ENCODE measurements at places on chromosomes 11 and 22. TPM values are rescaled to one million over a fixed set of nuclear protein-coding genes. Genes with fewer than 3 reads are reported as not detected.
A peak's percentile ranks its signal among the peaks of the same experiment; 100 is the strongest.

GRCh38 chr11:111305876-111306275 is 7.5 kb downstream of the POU2AF3 start:
- H3K4me1 ChIP-seq: peaks cover 5% of the 10 kb centered on the region
- H3K4me3 ChIP-seq: no peak overlapping the region
- DNase-seq: no peak
- H3K27me3 ChIP-seq: no peaks in the 10 kb centered on the region
- no peaks in the 10 kb centered on the region for H3K36me3 ChIP-seq

- H3K36me3 ChIP-seq: no peaks in the 10 kb centered on the region
- H3K27me3 ChIP-seq: no peaks in the 10 kb centered on the region
- no peak overlapping the region for H3K27ac ChIP-seq
Observed at GRCh38 chr11:42840176-42840829, 471.5 kb upstream of the API5 start.

DNA sequence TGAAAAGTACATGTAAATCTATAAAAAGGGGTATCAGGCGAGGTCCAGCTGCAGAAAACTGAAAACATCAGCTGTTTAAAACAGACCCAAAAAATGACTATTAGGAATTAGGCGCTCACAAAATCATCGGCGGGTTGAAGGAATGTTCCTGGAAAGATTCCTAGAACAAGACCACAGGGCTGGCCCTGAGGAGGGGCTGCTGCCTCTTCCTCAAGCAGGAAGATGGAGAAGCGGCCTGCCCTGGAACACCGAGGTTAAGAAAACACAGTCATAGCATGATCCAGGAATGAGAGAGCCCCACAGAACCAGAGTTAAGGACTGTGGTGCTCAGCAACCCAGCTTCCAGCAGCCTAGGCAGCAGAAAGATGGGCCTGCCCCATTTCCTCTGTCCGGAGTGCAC is 78.4 kb downstream of the C11orf91 start:
- no peak for DNase-seq
- H3K27ac ChIP-seq: no peak overlapping the region
- no peaks in the 10 kb centered on the region for H3K4me1 ChIP-seq
- no peaks in the 10 kb centered on the region for H3K36me3 ChIP-seq
- H3K27me3 ChIP-seq: no peaks in the 10 kb centered on the region
- H3K4me3 ChIP-seq: no peak overlapping the region

GRCh38 chr22:43919106-43919973 is 4.3 kb upstream of the PNPLA3 start:
- DNase-seq: peak; percentile 95
- peak overlapping the region; percentile 76 for H3K27ac ChIP-seq
- H3K4me1 ChIP-seq: no peaks in the 10 kb centered on the region

DNA sequence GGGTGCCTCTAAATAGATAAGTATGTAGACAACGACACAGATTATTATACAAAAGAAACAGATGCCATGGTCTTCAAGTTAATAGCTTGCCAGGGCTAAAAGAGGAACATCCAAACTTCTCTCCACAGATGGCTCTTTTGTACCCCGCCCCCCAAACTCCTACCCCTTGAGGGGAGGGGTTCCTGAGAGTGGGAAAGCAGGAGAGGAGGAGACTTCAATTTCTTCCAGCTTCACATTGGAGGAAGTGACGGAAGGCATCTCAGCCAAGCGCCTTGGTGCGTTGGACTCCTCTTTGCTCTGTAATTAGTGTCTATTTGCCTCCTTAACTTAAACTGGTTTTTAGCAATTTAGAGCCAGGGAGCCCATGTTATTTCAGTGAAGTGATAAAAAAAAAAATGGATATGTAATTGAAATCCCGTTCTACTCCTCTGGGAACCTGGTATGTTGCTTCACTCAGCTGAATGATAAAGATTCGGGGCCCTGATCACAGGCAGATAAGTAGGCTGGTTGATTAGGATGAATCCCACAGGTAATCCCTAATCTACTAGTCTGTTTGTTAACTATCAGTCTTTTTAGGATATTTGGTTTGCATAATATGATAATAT is 580.9 kb upstream of the CADM1 start:
- no peak overlapping the region for H3K27ac ChIP-seq
- no peaks in the 10 kb centered on the region for H3K36me3 ChIP-seq
- no peaks in the 10 kb centered on the region for H3K27me3 ChIP-seq
- no peak for DNase-seq
- H3K4me3 ChIP-seq: no peak overlapping the region
- no peaks in the 10 kb centered on the region for H3K4me1 ChIP-seq

DNA sequence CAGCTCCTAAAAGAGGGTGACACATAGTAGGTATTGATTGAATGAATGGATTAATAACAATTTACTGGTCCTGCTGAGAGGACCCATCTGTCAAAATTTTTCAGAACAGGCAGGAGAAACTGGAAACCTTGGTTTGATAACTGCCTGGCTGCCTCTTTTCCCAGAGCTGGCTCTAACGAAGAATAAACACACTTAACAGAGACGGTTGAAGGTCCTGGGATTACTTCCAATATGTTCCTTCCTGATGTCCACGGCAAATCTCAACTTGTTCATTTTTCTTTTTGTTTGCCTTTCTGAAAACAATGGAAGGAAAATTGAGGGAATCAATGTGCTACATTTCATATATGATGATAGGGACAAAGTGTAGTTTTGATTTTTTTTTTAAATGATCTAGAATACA is 76.5 kb upstream of the SYT13 start:
- no peak overlapping the region for H3K4me3 ChIP-seq
- H3K27me3 ChIP-seq: no peaks in the 10 kb centered on the region
- DNase-seq: no peak
- H3K36me3 ChIP-seq: no peaks in the 10 kb centered on the region

DNA sequence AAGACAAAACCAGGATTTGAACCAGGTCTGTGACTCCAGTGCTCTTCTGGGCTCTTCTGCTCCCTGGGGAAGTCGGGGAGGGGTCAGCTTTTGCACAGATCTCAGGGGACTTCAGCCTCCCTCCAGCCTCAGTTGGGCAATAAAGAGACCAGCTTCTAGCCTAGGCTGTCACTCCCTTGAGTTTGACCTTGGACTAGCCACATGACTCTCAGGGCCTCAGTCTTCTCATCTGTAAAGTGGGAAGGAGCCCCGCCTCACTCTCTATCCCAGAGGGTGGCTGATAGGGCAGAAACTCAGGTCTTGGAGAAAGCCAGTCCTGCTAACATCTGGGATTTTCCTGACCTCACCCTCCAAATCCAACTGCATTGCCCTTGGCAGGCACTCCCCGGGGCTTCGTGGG is 38.7 kb downstream of the ELFN2 start:
- H3K27ac ChIP-seq: no peak overlapping the region
- DNase-seq: no peak
- no peaks in the 10 kb centered on the region for H3K36me3 ChIP-seq
- no peaks in the 10 kb centered on the region for H3K4me1 ChIP-seq
- H3K27me3 ChIP-seq: no peaks in the 10 kb centered on the region

- DNase-seq: peak; percentile 74
- H3K27ac ChIP-seq: no peak overlapping the region
- H3K36me3 ChIP-seq: no peaks in the 10 kb centered on the region
- H3K4me1 ChIP-seq: no peaks in the 10 kb centered on the region
- H3K27me3 ChIP-seq: no peaks in the 10 kb centered on the region
Observed at GRCh38 chr11:75588051-75588481, 26.0 kb downstream of the SERPINH1 start.

DNA sequence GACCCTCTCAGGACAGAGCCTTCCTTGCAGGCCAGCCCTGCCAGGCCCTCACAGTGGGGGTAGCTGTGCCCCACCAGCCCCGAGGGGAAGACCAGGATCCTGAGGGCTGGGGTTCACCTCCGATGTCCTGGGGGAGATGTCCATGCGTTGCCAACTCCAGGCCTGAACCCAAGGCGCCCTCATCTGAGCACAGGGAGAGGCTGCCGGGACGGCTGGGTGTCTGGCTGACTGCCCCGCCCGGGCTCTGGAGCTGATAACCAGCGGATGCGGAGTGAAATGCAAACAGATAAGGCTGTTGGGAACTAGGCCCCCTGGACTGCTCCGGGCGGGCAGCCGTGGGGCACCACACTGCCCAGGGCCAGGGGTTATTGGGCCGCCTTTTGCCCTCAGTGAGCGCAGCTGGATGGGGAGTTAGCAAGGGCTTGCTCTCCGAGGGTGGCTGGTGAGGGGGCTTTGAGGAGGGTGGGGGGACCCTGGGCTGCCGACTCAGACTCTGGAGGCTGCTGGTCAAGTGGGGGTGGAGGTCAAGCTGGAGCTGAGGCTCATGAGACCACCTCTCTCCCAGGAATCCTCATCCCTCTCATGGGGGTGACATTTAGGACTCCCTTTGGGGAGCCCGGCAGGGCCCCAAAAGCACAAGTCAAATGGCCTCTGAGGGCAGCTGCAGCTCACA is 5.6 kb upstream of the MUC6 start:
- DNase-seq: no peak
- no peak overlapping the region for H3K4me3 ChIP-seq
- H3K27ac ChIP-seq: no peak overlapping the region
- H3K4me1 ChIP-seq: no peaks in the 10 kb centered on the region

GRCh38 chr22:42673898-42674401 is 24.8 kb upstream of the CYB5R3 start:
- no peak overlapping the region for H3K27ac ChIP-seq
- H3K4me1 ChIP-seq: no peaks in the 10 kb centered on the region
- no peaks in the 10 kb centered on the region for H3K36me3 ChIP-seq

- H3K27ac ChIP-seq: no peak overlapping the region
- no peaks in the 10 kb centered on the region for H3K36me3 ChIP-seq
- no peak overlapping the region for H3K4me3 ChIP-seq
- DNase-seq: no peak
Observed at GRCh38 chr11:82536706-82537105, 197.0 kb downstream of the FAM181B start.

DNA sequence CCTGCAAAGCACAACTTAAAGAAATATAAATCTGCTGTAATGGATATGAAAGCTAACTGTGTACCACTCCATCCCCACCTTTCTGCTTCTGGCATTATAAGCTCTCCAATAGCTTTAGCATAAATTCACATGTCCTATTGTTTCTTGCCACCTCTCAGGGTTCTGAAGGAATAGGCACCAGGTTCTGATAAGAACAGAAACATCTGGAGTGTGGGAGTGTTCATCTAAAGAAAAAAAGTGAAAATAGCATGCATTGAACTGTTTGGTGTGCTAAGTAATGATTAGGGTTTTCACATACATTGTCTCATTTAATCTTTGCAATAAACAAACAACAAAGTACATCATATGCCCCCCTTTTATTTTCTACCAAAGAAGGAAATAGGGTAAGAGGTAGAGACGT is 72.3 kb downstream of the FAM76B start:
- no peaks in the 10 kb centered on the region for H3K4me1 ChIP-seq
- no peaks in the 10 kb centered on the region for H3K36me3 ChIP-seq
- DNase-seq: no peak
- H3K4me3 ChIP-seq: no peak overlapping the region
- H3K27me3 ChIP-seq: no peaks in the 10 kb centered on the region

- H3K36me3 ChIP-seq: no peaks in the 10 kb centered on the region
- no peak for DNase-seq
- peak overlapping the region; percentile 8 for H3K27ac ChIP-seq
- H3K4me3 ChIP-seq: no peak overlapping the region
Observed at GRCh38 chr22:31049815-31050420, 31.2 kb upstream of the SMTN start.

DNA sequence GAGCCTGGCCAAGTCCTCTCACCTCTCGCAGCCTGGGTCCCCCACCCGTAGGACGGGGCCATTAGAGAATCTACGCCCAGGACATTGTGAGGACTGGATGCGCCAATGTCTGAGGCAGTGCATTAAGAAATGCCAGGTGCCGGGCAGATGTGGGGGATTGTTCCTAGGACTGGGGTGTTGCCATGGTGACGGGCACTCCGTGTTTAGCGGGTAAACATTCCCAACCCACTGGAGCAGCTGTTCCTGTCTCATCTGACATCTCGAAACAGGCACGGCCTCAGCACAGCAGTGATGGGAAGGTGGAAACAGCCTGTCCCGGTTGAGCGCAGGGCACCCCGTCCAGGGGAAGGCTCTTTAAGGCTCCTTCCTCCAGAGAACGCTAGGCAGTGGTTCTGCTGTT is 99.6 kb upstream of the RTL6 start:
- no peak overlapping the region for H3K4me3 ChIP-seq
- H3K4me1 ChIP-seq: no peaks in the 10 kb centered on the region
- no peak overlapping the region for H3K27ac ChIP-seq
- no peaks in the 10 kb centered on the region for H3K27me3 ChIP-seq

DNA sequence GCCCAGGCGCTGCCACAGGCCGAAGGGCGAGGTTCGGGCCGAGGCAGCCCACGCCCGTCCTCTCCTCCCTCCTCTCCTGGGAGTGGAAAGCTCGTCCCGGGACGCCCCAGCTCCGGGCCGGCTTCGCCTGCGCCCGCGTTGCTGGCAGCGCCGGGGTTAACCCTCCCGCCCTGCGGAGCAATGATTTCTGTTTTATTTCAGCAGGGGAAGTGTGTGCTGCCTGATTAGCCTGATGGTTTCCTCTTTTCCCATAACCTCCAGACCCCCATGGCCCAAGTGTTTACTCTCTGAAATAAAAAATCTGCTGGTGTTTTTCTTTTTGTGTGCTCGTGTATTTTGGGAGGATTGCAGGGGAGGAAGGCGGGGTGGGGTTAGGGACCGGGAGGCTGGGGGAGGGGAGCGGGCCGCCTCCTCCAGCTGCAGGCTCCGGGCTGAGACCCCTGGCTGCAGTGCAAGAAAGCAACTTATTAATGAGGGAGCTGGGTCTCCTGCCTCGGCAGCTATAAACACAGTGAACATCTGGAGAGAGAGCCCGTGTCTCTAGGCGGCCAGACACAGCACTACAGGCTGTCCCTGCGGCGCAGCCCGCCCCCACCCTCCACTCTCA is 38.6 kb downstream of the ETS1 start:
- no peaks in the 10 kb centered on the region for H3K36me3 ChIP-seq
- H3K27ac ChIP-seq: peak overlapping the region; percentile 66
- H3K4me3 ChIP-seq: peak overlapping the region; percentile 47
- peak; percentile 75 for DNase-seq
- no peaks in the 10 kb centered on the region for H3K27me3 ChIP-seq

- no peaks in the 10 kb centered on the region for H3K27me3 ChIP-seq
- no peaks in the 10 kb centered on the region for H3K36me3 ChIP-seq
- peaks cover 6% of the 10 kb centered on the region for H3K4me1 ChIP-seq
- H3K27ac ChIP-seq: peak within 1 kb of the TSS; percentile 69
- peak; percentile 59 for DNase-seq
Observed at GRCh38 chr11:6320411-6321155, at the start of gene CAVIN3. TSS of gene CAVIN3 (minus strand) at chr11:6320501. CDS start at chr11:6320476, 25 bp downstream.

- no peak overlapping the region for H3K4me3 ChIP-seq
- no peaks in the 10 kb centered on the region for H3K36me3 ChIP-seq
- H3K27ac ChIP-seq: peak overlapping the region; percentile 36
- H3K27me3 ChIP-seq: no peaks in the 10 kb centered on the region
- H3K4me1 ChIP-seq: no peaks in the 10 kb centered on the region
- peak; percentile 75 for DNase-seq
Observed at GRCh38 chr11:130522284-130522961, 74.0 kb downstream of the ADAMTS15 start.

The SESN3 gene
- total RNA-seq: 6.5 TPM

The DGCR6 gene
- total RNA-seq: 2.0 TPM

The SYNGR1 gene
- 0.74 TPM for total RNA-seq

The KCNK4 gene
- total RNA-seq: not detected

The C1QTNF5 gene
- total RNA-seq: 6.3 TPM

The ACTN3 gene
- total RNA-seq: not detected

The OOSP3 gene
- total RNA-seq: not detected

The PARVA gene
- 11.1 TPM for total RNA-seq

The RHOD gene
- 39.9 TPM for total RNA-seq

The WEE1 gene
- total RNA-seq: 21.6 TPM

The ENTHD1 gene
- total RNA-seq: not detected
